ENCODE measurements at places on chromosomes 11 and 22. TPM values are rescaled to one million over a fixed set of nuclear protein-coding genes. Genes with fewer than 3 reads are reported as not detected.
A peak's percentile ranks its signal among the peaks of the same experiment; 100 is the strongest.

The HDHD5 gene
- polyA plus RNA-seq = 49.7 TPM

DNA sequence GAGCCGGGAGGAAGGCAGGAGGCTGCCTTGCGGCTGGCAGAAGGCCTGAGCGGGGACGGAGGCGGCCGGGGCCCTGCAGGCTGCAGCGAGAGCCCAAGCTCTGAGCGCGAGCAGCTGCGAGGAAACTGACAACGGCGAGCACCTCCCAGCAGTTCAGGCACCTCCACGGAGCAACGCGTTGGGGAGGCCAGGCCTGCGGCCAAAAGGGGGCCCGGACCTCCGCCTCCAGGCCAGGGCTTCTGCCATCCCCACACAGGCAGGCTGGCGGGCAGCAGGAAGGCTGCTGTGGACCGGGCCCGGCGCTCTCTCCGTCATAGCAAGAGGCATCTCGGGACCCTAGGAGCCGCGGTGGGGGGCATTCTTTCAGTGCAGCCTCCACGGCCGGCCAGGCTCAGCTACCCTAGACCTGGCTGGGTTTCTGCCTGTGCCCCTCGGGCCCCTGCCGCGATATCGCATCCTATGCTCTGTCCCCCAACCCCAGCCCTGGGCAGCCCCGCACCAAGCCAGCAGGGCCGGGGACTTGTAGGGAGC, 22.9 kb upstream of the SLC22A12 start:
- no peak for DNase-seq

GRCh38 chr11:6604081-6604626, 580 bp downstream of the ILK start:
- peak; percentile 24 for DNase-seq

GRCh38 chr11:125141686-125142535, 22.6 kb upstream of the PKNOX2 start:
- no peak for DNase-seq

DNA sequence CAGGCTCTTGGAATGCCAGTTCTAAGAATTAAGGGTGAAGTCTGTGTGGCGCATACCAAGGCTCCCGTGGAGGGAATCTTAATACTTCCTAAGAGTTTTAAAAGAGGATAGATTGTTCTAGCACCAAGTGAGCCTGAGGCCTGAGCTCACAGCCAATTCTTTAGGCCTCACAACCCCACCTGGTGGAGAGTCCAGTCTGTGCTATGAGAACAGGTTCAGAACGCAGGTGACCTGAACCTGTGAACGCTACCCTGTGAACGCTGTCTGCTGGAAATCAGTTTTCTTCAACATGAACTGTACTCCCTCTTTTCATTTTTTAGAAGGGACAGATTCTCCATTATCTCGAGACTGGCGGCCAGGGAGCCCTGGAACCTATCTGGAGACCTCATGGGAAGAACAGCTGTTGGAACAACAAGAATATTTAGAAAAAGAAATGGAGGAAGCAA, 43.2 kb upstream of the DLAT start:
- DNase-seq = no peak

All from foreskin keratinocyte (primary cell).